ENCODE measurements at places on chromosomes 12 and 14.

GRCh38 chr14:89165189-89166181, 251.5 kb downstream of the FOXN3 start:
- no peak for DNase-seq

- no peak for DNase-seq
These were observed 613 bp downstream of the ARHGEF40 start for GRCh38 chr14:21070610-21071224.

DNA sequence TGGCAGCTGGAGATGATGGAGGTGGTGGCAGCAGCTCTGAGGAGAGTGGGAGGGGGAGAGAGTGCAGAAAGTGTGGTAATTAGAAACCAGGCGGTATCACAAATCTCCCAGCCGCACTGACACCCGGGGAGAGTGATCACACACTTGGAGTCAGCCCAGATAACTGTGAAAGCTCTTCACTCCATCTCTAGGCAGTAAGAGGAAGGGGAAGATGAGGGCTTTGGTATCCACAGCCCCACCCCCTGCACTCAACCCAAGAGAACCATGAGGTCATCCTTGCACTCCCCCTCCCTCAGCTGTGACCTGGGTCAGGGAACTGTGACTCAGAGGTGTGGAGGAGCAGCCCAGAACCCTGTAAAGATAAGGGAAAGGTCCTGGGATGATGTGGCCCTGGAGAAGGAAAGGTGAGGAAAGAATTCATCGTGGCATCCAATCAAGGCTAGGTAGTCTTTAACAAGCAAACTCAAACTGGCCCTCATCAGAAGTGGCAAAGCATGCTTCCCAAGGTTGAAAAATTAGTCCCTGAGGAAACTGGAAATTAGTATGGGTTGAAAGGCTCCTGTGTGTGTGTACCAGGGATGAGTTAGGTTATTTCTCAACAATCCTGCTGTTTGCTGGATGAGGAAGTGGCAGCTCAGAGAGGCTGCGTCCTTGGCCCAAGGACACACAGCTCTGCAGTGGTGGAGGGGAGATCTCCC, 111.0 kb upstream of the LHX5 start:
- DNase-seq: no peak

GRCh38 chr12:68106160-68106559, 53.4 kb downstream of the IFNG start:
- DNase-seq: no peak

GRCh38 chr12:54701940-54702592, 53.9 kb upstream of the DCD start:
- DNase-seq: no peak

- no peak for DNase-seq
These were observed 418.2 kb downstream of the VRK1 start for GRCh38 chr14:97215263-97215969.

DNA sequence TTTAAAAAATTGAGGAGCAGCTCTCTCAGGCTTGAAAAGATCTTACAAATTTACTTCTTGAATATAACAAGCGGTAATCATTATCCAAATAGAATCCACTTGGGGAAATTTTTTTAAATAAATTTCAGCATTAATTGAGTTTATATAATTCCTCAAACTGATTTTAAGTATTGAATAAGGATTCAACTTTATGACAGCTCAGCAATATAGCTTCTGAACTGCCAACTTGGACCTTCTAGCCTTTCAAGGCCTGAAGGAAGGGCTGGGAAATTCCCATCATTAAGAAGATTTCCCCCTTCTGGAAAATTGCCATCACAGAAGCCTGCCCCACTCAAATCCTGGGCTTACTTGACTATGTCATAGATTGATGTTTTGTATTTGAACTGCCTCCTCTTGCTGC, 57.5 kb upstream of the GARIN2 start:
- no peak for DNase-seq

DNA sequence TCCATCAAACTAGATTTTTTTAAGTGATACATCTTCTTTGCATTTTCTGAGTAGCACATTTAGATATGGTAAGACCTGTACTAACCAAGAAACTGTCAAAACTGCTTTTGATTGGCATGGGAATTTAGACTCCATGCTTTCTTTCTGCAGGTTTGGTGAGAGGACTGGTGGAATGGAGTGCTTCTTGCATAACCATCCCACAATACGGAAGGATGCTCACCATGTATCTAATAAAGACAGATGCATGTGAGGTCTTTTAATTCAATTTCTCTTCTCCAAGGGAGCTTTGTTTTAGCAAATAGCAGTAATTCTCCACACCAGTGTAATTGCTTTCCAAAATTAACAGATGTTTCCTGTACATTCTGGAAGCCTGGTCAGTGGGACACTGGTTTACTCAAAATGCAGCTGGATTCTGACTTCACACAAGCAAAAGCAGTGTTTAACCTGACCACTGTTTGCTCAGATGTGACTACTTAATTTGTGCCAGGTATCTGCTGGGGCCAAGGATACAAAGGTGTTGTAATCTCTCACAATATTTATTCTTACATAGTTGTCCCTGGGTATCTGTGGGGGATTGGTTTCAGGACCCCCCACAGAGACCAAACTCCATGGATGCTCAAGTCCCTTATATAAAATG, 26.1 kb downstream of the FGD6 start:
- no peak for DNase-seq

DNA sequence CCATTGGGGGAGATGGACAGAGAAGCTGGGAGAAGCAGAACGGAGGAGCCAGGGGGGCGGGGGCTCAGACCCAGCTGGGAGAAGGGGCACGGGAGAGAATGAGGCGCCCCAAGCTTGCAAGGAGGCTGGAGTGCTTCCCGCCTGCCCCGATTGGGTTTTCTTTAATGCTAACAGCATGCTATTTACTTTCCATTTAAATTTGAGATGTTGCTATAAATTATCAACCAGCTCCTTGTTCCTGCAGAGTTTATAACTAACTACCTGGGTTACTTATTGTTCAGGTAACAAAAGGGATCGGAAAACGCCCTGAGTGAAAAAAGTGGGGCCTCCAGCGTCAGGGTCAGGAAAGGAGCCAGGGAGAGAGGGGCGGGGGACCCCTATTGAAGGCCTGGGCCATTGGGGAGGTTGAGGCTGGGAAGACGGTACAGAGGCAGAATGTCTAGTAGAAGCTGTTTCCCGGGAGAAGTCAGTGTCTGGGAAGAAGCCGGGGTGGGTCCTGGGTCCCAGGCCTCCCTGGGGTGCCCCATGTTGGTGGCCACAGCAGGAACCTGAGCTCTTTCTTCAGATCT, 2.5 kb downstream of the HNF1A start:
- no peak for DNase-seq

DNA sequence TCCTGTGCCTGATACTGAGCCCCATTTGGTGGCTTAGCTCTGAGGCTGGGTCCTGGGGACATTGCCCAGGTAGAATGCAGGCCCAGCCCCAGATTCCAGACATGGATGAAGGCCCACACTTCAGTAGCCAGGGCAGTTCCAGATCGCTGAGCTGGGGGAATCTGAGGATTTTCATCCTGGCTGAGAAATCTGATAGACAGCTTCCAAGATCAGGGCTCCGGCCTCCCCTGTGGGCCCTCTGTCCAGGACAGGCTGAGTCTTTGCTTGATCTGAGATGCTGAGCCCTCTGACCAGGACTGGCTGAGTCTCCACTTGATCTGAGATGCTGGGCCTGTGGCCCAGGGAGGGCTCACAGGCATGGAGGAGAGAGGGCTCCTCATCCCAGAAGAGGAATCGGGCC, 3.3 kb upstream of the RASAL1 start:
- DNase-seq: no peak

DNA sequence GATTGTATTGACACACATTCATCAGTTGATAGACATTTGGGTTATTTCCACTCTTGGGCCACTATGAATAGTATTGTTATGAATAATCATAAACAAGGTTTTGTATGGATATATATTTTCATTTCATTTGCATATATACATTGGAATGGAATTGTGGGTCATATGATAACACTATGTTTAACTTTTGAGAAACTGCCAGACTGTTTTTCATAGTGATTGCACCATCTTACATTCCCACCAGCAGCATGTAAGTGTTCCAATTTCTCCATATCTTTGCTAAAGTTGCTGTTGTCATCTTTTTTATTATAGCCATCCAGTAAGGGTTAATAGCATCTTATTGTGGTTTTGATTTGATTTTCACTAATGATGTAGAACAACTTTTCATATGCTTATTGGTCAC, 198.5 kb upstream of the PPFIA2 start:
- DNase-seq: no peak

DNA sequence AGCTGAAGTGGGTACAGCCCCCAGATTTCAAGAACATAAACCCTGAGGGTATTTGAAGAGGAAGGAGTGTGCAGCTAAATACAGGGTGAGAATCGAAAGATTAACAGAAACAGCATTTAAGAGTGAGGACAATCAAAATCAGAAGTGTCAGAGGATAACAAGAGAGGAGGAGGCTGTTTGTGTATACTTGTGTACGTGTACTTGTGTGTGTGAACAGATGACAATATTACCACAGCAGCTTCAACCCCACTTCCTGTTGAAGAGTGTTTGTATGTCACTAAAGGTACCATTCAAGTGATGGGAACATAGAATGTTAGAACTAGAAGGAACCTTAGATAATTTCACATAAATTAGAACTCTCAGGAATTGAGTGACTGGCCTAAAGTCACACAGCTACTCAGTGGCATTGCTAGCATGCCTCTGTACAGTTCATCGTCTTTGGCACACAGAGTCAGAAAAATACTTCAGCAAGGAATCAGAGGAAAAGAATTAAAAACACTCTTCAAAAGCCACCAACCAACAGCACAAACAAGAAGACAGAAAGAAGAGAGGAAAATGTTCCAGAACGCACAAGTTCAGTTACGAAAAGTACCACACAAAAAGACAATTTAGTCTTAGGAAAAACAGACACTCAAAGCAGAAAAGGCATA, 164.3 kb upstream of the BCL2L14 start:
- no peak for DNase-seq

DNA sequence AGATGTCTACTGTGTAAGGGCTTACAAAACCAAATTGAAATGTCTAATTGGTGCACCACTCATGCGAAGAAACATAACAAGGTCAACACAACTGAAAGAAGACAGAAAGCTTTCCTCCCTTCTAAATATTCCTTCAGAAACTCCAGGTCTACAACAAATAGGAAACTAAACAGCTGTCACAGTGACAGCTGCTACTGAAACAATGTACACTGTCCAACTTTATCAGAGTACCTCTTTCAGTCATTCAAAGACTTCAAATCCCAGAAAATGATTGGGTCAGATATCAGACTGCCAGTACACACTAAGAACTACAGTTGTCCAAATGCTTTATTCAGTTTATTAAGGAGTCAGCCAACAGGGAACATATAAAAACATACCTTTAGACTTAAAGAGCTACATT, 35.2 kb downstream of the CEP128 start:
- no peak for DNase-seq

DNA sequence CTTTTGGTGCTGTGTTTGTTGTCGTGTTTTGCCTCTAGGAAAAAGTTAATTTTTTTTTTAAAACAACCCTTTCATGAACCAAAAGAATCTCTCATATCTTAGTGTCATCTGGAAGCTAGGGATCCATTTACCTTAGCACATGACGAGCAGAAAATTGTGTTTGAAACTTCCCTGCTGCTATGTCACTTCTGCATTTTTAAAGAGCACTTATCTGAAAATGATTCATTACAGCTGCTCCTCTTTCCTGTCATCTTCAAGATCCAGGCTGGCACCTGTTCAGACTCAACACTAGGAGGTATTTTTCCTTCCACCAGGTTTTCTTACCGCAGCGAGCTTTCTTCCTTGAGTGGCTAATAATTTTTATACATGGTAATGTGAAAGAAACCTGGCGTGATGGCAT, 67.0 kb downstream of the EML1 start:
- no peak for DNase-seq

DNA sequence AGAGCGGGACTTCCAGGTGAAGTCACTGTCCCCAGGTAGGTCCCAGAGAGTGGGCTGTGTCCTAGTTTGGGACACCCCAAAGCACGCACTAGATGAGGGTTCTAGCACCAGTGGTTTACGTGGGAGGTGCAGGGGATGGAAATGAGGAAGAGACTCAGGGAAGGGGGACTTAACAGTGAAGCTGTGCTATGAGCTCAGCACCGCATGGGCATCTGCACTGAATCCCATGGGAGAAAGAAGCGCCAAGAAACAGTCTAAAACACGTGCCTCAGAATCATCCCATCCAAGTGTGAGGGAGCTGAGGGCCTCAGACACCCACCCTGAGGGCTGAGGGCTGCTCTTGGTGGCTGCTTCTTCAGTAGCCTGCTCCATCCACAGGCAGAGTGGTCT, 71.5 kb upstream of the ZFP36L1 start:
- DNase-seq: no peak

GRCh38 chr14:49870908-49871307, 18.3 kb upstream of the NEMF start:
- DNase-seq: no peak

GRCh38 chr12:66563220-66563619, 115.7 kb downstream of the GRIP1 start:
- DNase-seq: no peak

All from T-helper 17 cell (primary cell).